ENCODE measurements at places on chromosomes 1 and 21. TPM values are rescaled to one million over a fixed set of nuclear protein-coding genes. Genes with fewer than 3 reads are reported as not detected.
A peak's percentile ranks its signal among the peaks of the same experiment; 100 is the strongest.

GRCh38 chr1:201631037-201631436, 92.1 kb downstream of the NAV1 start:
- no peak for DNase-seq

GRCh38 chr21:36109868-36110267, 25.0 kb upstream of the CBR3 start:
- no peak for DNase-seq

PGBD2 gene
- total RNA-seq, result 7.9 TPM

GRCh38 chr1:9590201-9590600, 1.5 kb downstream of the TMEM201 start:
- DNase-seq, result no peak

DNA sequence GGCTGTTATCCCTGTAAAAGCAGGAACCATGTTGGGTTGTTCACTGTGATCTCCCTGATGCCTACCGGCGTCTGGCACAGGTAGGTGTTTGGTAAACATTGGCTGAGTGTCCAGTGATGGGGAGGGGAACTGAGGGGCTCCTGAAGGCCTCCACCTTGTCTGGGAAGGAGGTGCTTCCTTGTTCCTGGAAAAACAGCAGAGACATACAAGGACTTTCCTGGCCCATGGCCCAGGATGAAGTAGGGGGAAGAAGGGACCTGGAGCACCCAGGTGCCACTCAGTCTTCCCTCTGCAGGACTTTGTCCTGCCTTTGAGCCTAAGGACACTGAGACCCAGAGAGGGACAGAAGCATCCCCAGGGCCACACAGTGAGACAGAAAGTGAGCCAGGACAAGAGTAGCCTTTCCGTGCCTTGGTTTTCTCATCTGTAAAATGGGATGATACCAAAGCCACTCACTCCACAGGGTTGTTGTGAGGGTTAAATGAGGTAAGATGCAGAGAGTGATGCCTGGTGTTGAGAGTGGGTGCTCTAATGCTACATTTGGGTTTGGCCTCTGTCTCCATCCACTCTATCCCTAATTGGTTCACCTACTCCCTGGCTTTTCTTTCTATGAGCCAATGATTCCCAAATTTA, 6.1 kb upstream of the HEYL start:
- DNase-seq, result no peak

DNA sequence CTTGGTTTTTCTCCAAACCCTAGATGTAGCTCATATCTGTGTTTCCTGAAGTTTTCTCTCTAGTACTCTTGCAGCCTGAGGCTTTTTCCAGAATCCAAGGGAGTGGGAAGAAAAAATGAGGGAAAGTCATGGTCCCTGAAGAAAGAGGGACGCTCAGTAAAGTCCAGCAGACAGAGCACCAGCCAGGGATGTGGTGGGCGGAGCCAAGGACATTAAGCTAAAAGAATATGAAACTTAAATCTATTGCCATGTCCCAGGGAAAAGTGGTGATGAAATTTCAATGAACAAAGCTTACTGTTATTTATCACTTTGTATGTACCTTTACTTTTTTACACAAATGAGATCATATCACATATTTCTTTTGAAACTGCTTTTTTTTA, 430.2 kb downstream of the USP25 start:
- no peak for DNase-seq

GRCh38 chr21:25895565-25896205, 160.9 kb downstream of the GABPA start:
- peak; percentile 43 for DNase-seq

GRCh38 chr1:56817716-56818463, 1.3 kb downstream of the FYB2 start:
- DNase-seq, result no peak

SEMA4A gene
- 5.9 TPM for total RNA-seq

TMCO4 gene
- total RNA-seq, result 5.0 TPM

MIXL1 gene
- total RNA-seq, result 86.3 TPM

GRCh38 chr1:147651466-147651865, 18.9 kb downstream of the ACP6 start:
- DNase-seq, result peak; percentile 52

DNA sequence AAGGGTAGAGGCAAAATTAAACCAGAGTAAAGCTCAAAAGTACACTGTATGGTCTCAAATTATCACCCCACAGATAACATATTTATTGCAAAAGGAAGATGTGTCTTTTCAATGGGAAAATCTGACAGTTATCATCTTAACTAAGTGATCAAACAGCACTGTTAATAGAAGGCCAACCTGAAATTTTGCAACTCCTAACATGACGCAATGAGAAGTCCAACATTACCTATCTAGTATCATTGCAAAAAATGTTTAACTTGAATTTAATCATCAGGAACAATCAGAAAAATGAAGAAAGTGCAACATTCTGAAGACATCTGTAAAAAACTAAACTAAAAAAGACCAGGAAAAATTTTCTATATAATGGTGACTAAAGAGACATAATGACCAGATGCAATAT, 156.7 kb upstream of the POGK start:
- no peak for DNase-seq

RGS8 gene
- 5.6 TPM for total RNA-seq

ADPRS gene
- total RNA-seq, result 25.4 TPM

ZSWIM5 gene
- total RNA-seq, result 12.3 TPM

CTSE gene
- total RNA-seq, result not detected
